ENCODE measurements at places on chromosomes 13 and 19.

GRCh38 chr13:113129480-113129879 lies 6.9 kb downstream of the F10 start:
- no peak for DNase-seq

GRCh38 chr19:41734585-41734984 lies 20.7 kb upstream of the CEACAM6 start:
- DNase-seq, result no peak

- DNase-seq, result no peak
Measured at GRCh38 chr13:27054760-27055159, 116.9 kb downstream of the USP12 start.

GRCh38 chr13:43193789-43194420 lies 170.5 kb downstream of the DNAJC15 start:
- DNase-seq, result no peak

GRCh38 chr13:24887759-24888158 lies 123.8 kb downstream of the RNF17 start:
- DNase-seq, result no peak

Measured in activated CD8-positive, alpha-beta memory T cell treated with anti-CD3 and anti-CD28 coated beads for 4 hours (primary cell).